ENCODE measurements at places on chromosomes 16 and 17. TPM values are rescaled to one million over a fixed set of nuclear protein-coding genes. Genes with fewer than 3 reads are reported as not detected.
A peak's percentile ranks its signal among the peaks of the same experiment; 100 is the strongest.

- DNase-seq, result no peak
Observed at GRCh38 chr17:5915337-5915736, 154.8 kb upstream of the WSCD1 start.

DNA sequence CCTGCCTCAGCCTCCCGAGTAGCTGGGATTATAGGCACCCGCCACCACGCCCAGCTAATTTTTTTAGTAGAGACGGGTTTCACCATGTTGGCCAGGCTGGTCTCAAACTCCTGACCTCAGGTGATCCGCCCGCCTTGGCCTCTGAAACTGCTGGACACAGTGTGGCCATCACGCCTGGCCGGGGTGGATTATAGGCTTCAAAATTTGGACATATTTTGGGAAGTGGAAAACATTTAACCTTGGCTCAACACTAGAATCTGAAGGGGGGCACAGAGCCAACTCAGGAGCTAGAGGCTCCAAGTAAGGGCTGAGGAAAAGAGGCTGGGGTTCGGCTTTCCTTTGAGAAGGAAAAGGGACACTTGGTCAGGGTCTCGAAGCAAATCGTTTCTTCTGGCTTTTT is 2.2 kb upstream of the CDK5R1 start:
- no peak for DNase-seq

DNA sequence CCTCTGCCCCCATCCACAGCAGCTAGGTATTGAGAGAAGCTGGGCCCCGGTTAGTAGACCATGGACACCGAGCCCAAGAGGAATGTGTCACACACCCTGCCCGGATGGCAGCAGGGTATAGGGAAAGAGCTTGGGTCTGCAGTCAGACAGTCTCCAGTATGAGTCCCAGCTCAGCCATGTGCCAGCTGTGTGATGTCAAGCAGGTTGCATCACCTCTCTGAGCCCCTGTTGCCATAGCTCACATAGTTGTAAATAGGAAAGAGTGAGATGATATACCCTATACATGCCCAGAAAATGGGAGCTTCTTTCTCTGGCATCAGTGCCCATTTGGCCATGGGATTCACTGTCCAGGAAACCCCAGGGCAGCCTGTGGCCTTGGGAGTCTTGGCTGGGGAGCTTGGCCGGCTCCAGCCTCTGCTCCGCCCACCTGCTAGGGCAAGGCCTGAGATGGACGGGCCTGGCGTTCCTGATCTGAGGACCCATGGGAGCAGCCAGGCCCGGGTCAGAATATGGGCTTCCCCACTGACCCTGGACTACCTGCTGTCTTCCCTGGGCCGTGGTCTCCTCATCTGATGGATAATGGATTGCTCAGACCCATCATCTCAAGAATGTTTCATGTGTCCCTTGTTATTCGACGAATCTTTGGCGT is 13.2 kb downstream of the CD300LG start:
- DNase-seq, result no peak

DNA sequence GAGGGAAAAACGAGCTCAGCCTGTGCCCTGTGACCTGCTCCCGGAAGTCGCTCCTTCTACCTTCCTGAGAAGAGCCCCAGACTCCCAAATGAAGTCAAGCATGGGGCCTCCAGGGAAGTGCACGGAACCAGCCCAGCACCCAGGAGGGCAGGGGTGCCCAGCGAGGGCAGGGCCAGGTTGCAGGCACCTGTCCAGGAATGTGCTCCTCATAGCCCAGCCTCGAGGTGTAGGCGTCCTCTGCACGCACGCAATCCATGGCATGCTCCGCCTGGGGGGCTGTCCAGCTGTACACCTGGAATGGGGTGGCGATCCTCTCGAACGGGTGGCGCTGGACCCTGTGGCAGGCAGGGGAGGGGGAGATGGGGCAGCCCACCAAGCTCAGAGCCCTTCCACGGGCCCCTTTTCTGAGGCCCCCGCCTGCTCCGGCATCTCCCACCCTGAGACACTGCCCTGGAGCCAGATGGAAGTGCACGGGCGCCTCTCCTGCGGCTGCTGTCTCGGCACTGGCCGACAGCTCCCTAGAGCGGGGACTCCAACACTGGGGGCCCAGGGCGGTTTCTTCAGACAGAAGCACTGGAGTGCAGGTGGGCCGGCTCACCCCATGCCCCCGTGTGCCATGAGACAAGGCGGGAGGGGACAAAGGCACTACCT is 10.9 kb downstream of the CLUH start:
- DNase-seq, result no peak

- DNase-seq, result no peak
Observed at GRCh38 chr16:75787440-75787839, 61.1 kb upstream of the CPHXL start.

- DNase-seq, result no peak
Observed at GRCh38 chr17:10135539-10136257, 62.7 kb downstream of the GAS7 start.

DNA sequence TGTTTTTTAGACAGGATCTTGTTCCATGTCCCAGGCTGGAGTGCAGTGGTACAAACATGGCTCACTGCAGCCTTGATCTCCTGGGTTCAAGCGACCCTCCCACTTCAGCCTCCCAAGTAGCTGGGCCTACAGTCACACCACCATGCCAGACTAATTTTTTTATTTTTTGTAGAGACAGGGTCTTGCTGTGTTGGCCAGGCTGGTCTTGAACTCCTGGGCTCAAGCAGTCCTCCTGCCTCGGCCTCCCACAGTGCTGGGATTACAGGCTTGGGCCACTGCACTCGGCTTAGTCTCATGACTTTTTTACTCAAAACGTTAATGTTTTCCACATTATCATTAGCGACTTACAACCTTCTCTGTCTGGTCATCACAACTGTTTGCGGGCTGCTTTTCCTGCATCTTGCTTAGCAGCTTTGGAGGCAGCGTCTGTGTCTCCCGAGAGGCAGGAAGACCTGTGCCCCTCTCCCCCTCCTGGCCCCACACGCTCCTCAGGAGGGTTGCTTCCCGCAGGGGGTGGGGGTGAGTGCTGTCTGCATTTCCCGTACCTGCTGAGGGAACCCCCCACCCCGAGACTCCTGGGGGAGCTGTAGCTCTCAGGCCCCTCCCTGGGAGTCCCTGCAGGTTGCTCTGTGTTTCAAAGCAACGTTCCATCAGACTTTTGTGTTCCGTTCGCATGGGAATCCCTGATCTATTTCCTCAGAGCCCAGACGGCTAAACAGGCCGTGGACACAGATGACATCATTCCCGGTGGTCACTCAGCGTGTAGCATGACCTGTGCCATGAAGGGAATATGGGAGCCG is 52.6 kb downstream of the PGS1 start:
- no peak for DNase-seq

DNA sequence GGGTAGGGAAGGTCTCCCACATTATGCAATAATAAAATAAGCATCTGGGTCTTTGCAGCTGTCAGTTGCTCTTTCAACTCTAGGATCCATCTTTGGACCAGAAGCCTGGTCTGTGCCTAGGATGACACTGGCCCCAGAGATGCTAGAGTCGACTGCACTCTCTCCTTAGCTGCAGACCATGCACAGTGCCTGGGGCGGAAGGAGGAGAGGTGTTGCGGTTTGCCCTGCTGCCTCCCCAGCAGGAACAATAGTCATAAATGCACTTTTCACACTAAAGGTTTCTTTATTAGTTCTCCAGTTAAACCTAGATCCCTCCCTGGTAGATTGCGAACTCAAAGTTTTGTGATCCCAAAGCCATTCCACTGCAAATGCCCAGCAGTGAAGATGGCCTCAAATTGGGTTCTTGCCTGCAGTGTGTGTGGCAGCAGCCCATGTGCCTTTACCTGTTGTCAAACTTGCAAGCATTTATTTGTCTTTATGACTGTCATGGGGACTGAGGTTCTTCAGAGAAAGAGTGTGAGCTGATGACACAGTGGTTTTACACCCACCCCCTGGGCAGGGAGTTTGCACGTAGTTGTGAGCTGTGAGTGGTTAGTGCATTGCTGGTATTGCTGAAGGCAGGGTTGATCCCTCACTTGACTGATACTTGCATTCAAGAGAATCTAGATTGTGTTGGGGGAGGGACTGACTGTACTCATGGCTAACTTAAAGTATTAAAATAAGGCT is 10.3 kb downstream of the ATXN1L start:
- DNase-seq, result no peak

DNA sequence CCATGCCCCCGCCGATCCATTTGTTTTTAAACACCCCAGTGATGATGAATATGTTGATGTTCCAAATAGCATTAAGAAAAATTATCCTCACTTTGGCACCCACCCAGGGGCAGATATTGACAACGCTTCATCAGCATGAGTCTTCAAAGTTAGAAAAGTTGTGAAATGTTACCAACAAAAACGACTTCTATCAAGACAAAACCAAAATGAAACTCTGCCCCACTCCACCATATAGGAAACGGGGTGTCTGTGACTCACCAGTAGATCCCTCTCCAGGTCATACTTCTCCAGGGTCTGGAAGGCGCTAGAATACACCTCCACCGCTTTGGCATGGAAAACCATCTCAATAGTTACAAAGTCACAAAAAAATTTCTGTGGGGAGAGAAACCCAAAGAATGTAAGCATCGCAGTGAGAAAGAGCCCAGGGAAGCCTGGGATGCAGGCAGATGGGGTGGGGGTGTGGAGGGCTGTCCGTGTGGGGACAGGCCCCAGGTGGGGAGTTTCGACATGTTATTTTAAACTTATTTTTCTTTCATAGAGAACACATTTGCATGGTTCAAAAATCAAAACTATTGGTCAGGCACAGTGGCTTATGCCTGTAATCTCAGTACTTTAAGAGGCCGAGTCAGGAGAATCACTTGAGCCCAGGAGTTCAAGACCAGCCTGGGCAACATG is 10.2 kb downstream of the CIBAR2 start:
- no peak for DNase-seq

DNA sequence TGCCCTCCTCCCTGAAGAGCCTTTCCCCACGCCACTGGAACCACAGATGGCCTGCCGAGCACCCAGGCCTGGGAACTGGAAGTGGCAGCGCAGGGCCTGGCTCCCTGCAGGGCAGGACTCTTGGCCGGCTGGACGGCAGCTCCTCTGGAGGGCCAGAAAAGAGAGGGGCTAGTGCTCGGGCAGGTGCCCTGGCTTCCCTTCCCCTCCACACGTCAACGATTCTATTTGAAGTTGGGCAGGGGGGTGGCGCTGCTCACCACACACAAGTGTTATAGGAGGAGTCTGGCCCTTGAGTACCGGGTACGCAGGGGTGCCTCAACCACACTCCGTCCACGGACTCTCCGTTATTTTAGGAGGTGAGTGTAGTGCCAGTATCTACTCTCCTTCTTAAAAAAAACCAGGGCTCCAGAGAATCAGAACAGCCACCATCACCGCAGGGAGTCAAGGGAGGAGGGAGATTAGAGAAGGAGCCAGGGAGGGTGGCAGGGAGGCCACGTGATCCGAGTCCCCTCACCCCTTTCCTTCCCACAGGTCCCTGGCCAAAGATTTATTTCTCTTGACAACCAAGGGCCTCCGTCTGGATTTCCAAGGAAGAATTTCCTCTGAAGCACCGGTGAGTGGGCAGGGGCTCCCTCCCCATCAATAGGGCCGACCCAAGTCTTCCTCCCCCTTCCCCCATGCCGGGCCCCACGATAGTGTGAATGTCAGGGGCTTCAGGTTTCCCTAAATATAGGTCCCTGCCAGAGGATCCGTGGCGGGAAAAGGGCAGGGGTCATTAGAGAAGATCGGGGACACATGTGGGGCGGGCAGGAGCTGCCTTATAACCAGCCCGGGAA is 1.4 kb upstream of the ALDOA start:
- DNase-seq, result peak; percentile 81

GRCh38 chr16:11743308-11744074 is 834 bp upstream of the TXNDC11 start:
- DNase-seq, result no peak

DNA sequence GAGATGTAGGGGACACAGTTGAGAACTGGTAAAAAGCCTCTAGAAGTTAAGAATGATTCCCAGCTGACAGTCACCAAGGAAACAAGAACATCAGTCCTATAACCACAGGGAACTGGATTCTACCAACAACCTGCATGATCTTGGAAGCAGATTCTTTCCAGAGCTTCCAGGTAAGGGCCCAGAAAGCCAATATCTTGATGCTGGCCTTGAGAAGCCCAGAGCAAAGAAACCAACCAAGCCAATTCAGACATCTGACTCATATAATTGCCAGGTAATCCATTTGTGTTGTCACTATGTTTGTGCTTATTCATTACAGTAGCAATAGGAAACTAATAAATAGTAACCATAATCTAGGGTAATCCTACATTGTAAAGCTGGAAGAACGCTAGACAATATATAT is 81.6 kb downstream of the CACNG1 start:
- no peak for DNase-seq

- peak; percentile 72 for DNase-seq
Observed at GRCh38 chr17:7656958-7657609, 6.4 kb downstream of the ATP1B2 start.

- no peak for DNase-seq
Observed at GRCh38 chr16:85860413-85861094, 38.4 kb upstream of the IRF8 start.

DNA sequence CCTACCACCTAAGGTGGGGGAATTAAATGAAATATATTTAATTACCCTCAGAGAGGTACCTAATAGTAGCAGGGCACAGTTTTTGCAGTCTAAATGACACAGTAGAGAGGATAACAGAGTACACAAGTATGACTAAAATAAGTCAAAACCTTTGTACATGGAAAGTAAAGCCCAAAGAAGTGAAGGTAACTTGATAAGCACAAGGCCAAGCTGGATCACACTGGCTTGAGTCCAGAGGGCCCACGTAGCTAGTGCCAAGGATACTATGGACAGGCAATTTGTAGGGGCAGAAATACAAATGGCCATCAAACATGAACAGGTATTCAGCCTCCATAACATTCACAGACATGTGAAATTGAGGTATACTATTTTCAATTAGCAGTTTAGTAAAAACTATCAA is 7.6 kb downstream of the MYO18A start:
- DNase-seq, result no peak

DNA sequence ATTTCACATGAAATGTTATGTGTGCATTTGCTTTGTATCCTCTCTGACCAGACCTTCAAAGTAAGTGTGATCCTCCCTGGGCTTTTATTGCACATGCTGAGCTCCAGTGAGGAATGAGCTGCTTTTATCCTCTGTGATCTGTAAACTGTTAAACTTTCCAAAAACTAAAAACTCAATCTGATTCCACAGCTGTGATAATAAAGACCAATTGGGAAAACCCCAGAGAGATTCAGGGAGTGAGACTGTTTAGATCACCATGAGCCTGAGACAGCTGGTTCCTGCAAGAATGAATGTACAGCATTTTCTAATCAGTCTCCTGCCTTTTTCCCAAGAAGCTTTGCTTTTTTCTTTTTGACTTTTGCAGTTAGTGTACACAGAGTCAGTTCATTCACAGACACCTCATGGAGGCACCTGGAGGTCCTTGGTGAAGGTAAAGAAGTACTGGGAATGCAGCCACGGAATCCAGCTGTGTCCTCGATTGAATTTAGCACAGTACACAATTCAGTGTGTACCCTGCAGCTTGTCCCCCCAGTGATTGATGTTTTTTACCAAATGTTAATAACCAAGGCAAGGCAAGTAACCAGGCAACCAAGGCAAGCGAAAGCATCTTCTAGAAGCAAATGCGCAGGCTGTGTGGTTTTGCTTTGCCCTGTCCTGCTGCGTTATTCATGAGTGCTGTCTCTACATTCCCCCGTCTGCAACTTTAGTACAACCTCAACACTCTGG is 182.6 kb downstream of the LGALS9B start:
- no peak for DNase-seq

Gene LPO
- 0.17 TPM for polyA plus RNA-seq

Gene PYY
- polyA plus RNA-seq, result 0.22 TPM

Gene KIF2B
- not detected for polyA plus RNA-seq

Gene EFCAB5
- 2.8 TPM for polyA plus RNA-seq

Gene DHRS7C
- polyA plus RNA-seq, result not detected

Gene MPO
- polyA plus RNA-seq, result 2.4 TPM

Gene NPIPB9
- 4.5 TPM for polyA plus RNA-seq
